ENCODE measurements at places on chromosomes 6 and 20.

GRCh38 chr6:33547499-33547898 is 32.6 kb downstream of the BAK1 start:
- DNase-seq, result no peak

GRCh38 chr6:110319843-110320242 is 38.3 kb downstream of the METTL24 start:
- no peak for DNase-seq

DNA sequence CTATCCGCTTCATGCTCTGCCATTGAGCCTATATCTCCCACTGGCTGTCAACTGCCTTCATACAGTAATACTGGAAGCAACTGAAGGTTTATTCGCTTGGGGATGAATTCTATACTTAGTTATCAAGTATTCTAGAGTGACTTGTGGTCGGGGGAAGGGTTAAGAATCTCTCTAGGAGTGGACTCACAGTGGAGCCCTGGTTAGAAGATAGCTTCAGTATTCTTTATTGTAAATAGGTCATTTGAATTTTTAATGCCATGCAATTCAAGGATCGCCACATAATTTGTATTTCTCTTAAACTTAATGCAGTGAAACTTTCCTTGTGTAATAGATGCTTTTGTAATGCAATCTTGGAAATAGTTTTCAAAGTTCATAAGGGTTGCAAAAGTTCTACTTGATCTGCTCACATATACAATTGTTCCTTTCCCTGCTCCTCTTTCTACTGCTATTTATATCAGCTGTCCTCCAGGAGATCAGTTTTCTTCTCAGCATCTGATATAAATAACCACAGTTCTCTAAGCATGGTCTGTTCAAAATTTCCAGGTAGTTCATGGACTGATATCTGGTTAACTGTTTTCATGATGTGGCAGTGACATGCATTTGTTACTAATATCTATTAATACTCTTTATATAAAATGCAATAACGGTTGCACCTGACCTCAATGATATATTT is 120.3 kb downstream of the KCNQ5 start:
- DNase-seq, result no peak

DNA sequence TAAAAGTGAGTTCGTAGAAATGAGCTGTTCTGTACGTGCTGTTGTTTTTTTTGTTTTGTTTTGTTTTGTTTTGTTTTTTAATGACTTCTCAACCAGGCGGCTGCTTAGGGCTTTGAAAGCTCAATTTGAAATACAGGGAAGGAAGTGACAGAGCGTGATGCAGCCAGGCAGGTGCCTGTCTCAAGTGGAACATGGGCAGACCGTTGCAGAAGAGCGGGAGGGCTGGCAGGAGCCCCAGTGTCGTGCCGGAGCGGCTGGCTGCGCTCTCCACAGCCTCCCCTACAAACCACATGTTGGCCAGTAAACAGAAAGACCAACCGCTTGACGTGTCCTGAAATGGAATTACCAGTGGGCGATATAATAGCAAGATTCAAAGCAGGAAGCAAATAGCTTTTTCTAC is 164.9 kb upstream of the RREB1 start:
- no peak for DNase-seq

DNA sequence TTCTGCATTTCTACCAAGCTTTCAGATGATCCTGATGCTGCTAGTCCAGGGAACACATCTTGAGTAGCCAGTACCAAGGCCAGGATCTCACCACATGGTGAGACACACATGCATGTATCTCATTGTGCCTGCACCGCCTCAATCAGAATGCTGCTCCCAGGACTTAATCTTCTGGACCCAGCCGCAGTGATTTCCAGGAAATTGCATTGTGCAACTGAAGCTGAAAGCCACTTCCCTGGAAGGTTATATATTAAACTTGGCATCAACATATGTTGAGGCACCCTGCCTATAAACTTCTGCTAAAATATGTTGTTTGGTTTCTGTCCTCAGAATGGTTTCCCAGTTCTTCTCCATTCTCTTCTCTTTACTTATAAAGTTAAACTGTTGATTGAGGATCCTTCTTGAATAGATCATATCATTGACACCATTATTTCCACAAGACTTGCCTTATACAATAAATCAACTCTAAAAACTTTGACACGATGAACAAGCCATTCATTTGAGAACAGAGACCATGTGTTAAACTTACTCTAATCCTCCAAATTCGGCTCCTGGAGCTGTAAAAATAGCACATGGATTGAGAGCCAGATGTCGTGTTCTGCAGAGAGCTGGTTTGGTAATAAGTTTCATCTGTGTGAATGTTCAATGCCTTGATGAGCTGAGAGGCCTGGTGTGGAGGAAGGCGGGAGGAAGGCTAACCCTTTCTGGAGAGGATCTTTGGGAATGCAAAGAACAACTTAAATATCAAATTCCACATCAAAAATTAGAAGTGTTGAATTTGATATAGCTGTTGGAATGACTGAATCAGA is 65.0 kb upstream of the PCSK2 start:
- no peak for DNase-seq

GRCh38 chr20:46936415-46937156 is 41.9 kb downstream of the EYA2 start:
- DNase-seq, result no peak

DNA sequence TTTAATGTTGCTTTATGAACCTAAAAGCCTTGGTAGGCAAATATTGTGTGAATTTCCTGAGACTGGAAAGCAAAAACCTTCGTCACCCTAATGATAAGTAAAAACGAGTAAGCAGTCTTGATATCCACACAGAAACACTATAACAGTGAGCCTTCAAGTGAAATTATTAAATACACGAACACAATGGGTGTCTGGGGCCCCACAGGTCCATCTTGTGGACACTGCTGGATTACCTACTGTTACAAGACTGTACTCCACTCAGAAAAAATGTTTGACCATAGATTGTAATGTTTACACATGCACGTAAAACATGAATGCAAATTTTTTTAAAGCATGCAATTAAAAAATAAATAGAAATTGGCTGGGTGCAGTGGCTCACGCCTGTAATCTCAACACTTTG is 466.9 kb downstream of the CD83 start:
- DNase-seq, result no peak

GRCh38 chr20:57047281-57048026 is 219.0 kb downstream of the BMP7 start:
- DNase-seq, result peak; percentile 30

DNA sequence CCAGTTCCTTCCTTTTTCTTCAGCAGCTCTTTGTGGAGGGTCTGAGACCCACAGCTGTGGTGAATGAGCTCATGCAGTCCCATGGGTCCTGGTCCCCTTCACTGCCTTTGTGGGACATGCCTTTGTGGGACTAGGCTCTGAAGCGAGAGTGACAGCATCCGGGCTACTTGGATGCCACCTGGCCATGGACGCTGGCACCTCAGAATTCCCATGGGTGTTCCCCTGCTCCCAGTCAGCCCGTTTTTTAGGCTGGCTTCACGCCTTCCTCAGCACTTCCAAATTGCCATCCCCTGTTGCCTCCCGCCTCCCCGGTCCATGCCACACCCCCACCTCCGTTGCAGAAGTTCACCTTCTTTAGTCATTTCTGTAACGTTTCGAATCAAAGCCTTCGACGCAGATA is 45.1 kb downstream of the RAMACL start:
- DNase-seq, result no peak

- peak; percentile 63 for DNase-seq
Observed at GRCh38 chr6:25652007-25652515, at the start of gene SCGN. SCGN (plus strand) TSS chr6:25652215; CDS start chr6:25652404, 189 bp downstream.

GRCh38 chr6:155244434-155244833 is 19.4 kb upstream of the CLDN20 start:
- DNase-seq, result no peak

- no peak for DNase-seq
Observed at GRCh38 chr20:10848810-10849370, 175.1 kb upstream of the JAG1 start.

- no peak for DNase-seq
Observed at GRCh38 chr6:19759117-19759880, 77.9 kb upstream of the ID4 start.

- DNase-seq, result no peak
Observed at GRCh38 chr20:59412875-59413284, 112.5 kb downstream of the EDN3 start.

DNA sequence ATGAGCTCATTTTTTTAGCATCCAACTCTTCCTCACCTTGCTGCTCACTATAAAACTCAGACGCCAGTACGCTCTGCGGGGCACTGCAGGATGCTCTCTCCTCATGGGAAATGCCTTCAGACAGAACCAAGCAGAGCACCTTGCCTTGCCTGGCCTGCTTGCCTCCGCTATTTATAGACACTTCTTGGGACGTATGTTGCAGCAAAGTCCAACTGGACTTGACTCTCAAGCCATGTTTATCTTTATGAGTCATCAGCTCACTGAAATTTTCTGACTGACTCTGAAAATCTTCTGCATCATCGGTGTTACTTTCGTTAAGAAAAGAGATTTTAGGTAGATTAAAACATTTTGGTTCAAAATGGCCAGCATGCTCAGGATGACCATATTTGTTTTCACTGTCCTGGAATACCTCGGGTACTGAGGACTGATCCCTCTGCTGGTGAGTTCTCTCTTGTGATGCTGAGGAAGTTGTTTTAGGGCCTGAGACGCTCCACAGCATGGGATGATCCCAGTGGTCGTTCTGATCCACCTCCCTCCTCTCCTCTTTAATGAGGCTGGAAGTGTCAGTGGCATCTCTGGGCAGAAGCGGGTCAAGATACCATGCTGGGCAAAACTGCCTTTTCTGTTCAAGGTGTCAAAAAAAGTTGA is 204.5 kb downstream of the KIF16B start:
- no peak for DNase-seq

DNA sequence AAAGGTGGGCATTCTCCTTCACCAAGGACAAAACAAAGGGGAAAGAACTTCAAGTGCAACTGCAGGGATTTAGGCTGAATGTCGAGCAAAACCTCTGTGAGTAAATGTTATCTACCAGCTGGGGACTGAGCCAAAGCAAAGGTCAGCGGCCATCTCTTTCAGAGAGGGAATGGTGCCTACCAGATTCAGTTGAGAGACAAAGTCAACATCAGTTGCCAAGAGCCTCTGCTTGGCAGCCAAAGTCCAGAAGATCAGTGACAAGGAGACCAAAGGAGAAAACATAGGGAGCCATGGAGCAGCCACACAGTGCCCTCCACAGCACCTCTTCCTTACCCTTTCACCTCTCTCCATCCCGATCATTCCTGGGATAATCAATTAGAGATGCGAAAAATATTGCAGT is 472.5 kb downstream of the KIF16B start:
- no peak for DNase-seq

DNA sequence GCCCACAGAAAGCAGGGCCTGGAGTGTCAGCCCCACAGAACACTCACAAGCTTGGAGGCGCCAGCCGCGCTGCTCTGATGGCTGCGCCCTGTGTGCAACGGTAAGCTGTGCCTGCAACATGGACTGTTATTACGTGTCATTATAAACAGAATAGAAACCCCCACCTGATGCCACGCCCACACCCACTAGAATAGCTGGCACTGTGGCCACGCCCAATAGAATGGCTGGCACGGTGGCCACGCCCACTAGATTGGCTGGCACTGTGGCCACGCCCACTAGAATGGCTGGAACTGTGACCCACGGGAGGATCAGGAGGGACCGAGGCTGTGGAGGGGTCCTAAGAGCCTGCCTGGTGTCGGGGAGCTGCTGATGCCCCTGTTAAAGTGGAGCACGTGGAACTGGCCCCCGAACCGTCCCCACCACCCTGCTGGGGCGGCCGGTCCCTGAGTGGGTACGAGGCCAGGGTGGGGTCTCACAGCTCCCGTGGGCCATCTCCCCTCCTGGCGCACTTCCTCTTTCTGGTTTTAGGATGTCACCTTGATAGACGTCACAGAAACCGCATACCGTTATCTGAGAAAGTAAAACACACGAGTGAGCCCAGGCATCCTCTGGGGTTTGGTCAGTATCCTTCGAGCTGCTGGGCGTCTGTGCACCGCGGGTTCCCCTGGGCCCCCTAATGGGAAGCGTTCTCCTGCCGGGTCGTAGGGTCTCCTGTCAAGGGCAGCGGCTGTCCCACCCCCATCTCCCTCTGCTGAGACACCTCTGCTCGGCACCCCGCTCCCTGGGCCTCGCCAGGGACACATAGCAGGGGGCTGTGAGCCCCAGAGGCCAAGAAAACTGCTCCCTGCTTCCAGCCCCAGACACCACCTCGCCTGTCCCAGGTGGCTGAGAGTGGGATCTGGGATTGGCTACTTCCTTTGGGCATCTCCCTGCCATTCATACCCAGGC is 25.4 kb downstream of the SLC17A9 start:
- DNase-seq, result peak; percentile 35

GRCh38 chr6:160963651-160964050 is 27.9 kb upstream of the MAP3K4 start:
- no peak for DNase-seq

DNA sequence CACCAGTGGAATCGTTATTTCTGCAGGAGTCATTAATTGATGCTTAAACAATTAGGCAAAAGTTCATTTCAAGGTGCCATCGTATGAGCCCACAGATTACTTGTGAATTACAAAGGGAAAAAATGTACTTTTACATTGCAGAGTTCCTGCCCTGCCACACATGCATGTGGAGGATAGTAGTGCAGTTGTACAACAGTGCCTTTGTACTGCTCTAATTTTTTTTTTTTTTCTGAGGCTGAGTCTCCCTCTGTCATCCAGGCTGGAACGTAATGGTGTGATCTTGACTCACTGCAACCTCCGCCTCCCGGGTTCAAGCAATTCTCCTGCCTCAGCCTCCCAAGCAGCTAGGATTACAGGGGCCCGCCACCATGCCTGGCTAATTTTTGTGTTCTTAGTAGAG is 26.0 kb upstream of the SYNJ2 start:
- no peak for DNase-seq

DNA sequence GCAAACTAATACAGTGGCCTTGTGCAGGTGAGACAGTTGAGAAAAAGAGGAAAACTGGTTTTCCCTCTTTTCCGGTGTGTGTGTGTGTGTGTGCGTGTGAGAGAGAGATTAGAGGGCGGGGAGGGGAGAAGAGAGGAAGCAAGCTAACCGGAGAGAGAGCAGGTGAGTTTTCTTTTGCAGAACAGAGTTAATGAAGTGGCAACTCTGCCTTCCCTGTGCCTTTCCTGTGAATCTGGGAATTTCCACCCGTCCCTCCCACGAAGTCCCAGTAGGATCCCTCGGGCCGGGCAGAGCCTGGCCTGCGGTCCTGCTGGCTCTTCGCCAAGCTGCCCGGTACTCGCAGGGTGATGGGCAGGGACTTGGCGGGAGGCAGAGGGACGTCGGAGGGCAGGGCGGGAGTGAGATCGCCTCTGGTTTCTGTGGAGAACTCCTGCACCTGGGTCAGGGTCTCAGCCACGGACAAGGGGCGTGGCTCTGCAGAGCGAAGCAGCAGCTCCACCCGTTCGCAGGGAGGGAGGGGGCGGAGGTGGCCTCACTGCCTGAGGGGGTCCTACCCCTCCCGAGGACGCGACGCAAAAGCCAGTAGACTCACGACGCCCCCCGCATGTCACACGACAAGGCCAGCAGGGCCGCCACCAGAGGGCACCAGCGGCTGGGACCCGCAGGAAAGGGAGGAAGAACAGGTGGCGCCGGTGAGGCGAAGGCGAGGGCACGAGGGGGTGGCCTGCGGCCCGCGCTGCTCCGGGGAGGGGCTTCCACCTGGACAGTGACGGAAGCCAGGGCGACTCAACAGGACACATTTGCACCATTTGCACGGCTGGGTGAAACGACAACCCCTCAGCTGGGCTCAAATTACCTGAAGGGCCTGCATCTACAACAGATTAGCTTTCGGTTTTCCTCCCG is 51.2 kb upstream of the RNF182 start:
- DNase-seq, result peak; percentile 90

- no peak for DNase-seq
Observed at GRCh38 chr20:46695892-46696291, 6.6 kb upstream of the TP53RK start.

GRCh38 chr6:139927236-139927635 is 552.8 kb upstream of the CITED2 start:
- peak; percentile 30 for DNase-seq
